ENCODE measurements at places on chromosomes 16 and 17.

DNA sequence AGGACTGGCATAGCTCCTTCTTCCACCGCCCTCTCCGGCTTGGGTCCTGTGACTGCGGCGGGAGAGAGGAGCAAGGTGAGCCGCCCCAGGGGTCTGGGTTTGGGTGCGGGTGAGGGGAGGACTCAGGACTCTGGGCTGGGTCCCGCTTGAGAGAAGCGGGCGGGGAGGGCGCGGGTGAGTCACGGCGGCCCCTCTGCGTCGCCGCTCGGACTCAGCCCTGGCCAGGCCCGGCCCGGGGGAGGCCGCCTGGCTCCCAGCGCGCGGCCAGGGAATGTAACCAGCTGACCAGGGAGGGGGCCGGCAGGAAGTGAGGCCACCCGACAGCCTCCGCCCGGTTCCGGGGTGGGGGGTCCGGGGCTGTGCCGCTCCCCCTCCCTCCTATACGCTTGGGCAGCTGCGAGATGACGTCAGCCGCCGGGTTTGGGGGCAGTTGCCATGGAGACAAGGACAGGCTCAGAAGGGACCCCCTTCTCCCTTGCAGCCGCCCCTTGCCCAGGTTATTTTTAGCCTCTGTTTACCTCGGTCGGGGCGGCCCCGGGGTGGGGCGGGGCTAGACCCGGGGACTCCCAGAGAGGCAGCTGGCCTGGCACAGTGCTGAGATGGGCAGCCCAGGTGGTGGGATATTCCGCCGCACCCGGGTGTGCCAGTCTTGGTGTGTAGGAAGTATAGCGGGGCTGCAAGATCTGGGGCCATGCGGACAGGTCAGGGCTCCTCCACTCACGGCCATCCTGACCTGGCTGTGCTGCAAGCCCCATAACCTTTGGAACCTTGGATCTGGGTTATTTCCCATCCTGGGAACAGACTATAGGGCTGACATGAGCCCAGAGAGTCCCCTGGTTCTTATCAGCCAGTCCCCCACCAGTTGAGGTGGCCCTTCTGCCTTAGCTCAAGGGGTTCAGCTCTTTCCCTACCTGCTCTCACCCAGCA, 1.6 kb downstream of the RIPOR1 start:
- no peak for DNase-seq

DNA sequence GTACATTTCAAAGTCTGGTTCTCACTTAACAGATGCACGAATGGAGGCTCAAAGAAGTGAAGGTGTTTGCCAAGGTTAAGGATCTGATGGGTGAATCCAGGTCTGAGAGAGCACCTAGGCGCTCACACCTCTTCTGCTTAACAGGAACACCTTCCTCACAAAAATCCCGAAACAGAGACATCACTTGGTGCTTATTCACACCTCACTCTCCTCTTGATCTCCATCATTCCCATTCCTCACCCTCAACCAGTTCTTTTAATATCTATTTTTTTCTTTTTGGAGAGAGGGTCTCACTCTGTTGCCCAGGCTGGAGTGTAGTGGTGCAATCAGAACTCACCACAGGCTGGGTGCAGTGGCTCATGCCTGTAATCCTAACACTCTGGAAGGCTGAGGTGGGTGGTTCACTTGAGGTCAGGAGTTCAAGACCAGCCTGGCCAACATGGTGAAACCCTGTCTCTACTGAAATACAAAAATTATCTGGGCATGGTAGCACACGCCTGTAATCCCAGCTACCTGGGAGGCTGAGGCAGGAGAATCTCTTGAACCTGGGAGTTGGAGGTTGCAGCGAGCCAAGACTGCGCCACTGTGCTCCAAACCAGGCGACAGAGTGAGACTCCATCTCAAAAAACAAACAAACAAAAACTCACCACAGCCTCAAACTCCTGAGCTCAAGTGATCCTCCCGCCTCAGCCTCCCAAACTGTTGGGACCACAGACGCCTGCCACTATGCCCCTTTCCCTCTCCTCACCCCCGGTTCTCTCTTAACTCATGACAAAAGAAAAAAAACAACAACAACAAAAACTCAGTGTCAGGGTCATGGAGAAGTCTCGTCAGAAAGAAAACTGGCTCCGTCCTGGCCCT, 15.1 kb downstream of the CRYM start:
- DNase-seq, result no peak

DNA sequence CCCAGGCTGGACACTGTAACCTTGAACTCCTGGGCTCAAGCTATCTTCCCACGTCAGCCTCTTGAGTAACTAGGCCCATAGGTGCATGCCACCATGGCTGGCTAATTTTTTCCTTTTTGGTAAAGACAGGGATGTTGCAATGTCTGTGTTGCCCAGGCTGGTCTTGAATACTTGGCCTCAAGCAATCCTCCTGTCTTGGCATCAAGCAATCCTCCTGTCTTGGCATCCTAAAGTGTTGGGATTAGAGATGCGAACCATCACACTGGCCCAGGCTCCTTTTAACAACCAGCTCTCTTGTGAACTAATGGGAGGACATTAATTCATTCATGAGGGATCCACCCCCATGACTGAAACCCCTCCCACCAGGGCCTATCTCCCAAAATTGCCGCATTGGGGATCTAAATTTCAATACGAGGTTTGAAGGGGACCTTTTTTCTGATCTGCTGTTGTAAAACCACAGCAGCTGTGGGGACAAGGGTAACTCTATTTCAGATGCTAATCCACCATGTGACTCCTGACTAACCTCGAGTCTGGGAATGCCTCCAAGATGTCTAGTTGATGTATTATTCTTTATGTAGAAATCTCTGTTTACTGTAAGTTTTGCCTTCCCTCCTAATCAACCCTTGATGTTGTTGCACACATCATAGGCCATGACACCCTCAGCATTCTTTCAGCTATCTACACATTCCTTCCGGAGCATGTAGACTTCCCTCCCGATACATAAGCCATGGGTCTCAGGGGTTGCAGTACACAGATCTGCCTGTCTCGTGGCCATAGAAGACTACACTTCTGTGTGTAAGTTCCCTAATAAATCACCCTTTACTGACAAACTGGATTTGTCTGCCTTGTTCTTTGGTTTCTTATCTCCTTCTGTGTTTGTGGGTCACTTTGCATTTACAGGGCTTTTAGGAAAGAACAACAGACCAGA, 37.6 kb downstream of the RNF112 start:
- DNase-seq, result no peak

DNA sequence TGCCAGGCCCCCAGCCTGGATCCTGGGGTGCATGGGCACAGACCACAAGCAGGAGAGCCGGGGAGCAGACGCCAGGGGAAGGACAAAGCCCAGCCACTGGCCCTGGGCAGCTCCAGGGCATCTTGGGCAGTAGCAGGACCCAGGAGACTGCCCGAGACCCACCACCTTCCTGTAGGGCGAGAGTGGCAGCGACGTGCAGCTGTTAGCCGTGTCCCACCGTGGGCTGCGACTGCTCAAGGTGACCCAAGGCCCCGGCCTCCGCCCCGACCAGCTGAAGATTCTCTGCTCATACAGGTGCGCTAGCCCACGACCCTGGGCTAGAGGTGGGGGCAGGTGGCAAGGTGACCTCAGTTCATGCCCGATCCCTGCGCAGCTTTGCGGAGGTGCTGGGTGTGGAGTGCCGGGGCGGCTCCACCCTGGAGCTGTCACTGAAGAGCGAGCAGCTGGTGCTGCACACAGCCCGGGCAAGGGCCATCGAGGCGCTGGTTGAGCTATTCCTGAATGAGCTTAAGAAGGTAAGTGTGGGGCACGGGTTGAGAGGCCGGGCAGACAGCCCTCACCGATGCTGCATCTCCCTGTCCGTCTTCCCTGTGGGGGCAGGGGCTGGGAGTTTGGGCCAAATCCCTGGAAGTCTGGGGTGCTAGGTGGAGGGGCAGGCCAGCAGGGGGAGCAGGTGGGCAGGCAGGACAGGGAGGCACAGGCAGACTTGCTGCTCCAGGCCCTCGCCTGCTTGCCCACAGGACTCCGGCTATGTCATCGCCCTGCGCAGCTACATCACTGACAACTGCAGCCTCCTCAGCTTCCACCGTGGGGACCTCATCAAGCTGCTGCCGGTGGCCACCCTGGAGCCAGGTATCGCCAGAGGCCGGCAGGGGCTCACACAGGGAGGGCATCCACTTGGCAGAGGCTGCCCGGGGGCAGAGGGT, 13.5 kb upstream of the SMIM5 start:
- DNase-seq, result no peak

GRCh38 chr17:5911919-5912318, 158.3 kb upstream of the WSCD1 start:
- DNase-seq, result no peak

GRCh38 chr16:22736791-22737190, 77.2 kb upstream of the HS3ST2 start:
- no peak for DNase-seq

GRCh38 chr16:1858189-1858865, 13.6 kb downstream of the MEIOB start:
- DNase-seq, result no peak

GRCh38 chr17:29625037-29625750, 2.5 kb upstream of the CORO6 start:
- DNase-seq, result no peak

DNA sequence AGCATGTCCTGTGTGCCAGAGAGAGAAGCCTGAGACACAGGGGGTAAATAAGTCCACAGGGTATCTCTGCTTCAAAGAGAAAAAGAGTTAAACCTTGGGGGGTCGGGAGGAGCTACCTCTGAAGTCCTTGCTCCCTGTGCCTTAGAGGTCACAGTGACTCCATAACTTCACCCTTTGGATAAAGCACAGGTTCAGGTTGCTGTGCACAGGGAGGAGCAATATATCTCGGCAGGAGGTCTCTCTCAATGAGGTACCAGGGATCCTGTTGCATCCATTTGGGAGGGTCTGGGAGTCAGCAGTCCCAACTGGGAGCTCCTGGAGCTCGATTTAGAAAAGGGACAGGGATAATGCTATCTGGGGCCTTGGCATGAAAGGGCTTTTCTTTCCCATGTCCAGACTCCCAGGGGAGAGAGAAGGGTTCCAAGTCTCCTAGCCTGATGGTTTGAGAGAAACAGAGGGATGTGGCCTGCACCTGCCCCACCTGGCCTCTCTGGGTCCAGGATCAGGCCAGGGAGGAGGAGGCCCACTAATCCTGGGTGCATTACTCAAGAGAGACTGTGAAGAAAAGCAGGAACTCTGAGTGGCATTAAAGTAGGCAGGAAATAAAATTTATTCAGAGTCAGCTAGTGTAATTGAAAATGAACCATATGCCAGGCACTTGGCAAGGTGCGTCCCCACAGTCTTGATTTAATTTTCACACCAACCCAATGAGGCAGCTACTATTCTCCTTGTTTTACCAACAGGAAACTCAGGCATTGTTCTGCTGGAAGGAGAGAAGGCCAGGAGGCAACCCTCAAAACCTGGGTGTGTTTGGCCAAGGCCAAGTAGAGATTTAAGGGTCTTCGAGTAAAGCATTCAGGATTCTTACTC, 40.7 kb downstream of the CUEDC1 start:
- no peak for DNase-seq

DNA sequence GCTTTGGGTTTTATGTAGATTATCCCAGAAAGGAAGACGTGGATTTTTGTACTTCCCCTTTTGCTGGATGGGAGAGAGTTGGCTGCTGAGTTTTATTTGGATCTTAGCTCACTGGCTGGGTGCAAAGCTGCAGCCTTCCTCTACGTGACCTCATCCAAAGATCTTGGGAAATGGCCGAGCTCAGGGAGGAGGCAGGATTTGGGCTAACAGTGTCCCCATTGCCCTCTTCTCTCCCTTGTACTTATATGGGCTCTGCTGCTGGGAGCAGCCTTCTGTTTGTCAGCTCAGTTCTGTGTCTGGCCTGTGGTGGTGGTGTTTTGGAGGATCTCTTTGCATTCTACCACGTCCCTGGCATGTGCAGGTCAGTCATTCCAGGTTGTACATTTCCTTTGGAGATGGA, 2.0 kb downstream of the AOC3 start:
- no peak for DNase-seq

DNA sequence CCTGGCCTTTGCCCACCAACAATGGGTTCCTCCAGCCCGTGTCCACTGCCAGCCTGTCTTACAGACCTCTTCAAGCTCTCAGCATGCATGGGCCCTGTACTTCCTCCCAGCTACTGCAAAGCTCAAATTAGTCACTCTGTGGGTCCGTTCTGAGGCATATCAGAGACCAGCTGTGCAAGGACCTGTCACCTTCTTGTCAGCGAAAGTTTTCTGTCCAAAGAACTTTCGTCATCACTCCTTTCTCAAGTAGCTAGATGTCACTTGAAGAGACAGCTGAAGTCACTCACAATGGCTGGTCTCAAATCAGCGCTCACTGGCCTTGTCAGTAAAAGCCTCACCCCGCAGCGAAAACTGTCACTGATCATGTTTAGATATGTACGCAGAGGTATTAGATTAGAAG, 91.4 kb upstream of the DYNLRB2 start:
- DNase-seq, result no peak

Data from CMK (cell line).